NCI-H524 (cell line): ENCODE measurements at places on chromosomes 1 and 21.

DNA sequence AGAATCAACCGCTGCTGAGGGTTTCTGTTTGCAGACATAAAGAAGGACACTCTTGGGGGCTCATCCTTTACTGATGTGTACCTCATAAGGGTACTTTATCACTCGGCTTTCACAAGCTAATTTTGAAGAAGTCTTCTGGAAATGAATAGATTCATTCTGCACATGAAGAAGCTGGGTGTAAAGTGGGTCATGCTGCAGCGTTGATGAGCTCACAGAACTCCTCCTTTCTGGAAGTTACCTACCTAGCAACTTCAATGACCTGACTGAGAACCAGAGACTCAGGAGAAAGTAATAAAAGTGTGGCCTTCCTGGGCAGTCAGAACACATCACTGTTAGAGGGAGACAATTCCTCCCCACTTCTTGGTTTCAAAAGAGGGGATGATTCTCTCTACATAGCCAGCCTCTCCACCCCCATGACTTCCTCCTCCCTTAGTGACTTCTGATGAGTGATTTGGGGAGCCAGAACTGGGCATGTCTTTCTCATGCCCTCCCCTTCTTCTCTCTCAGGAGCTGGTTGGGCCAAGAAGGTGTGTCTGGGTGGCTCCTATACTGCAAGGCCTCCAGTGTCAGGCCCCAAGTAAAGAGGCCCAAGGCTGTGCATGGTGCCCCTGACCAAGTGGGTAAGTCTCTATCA is 27.0 kb downstream of the PCNX2 start:
- no peak for DNase-seq

DNA sequence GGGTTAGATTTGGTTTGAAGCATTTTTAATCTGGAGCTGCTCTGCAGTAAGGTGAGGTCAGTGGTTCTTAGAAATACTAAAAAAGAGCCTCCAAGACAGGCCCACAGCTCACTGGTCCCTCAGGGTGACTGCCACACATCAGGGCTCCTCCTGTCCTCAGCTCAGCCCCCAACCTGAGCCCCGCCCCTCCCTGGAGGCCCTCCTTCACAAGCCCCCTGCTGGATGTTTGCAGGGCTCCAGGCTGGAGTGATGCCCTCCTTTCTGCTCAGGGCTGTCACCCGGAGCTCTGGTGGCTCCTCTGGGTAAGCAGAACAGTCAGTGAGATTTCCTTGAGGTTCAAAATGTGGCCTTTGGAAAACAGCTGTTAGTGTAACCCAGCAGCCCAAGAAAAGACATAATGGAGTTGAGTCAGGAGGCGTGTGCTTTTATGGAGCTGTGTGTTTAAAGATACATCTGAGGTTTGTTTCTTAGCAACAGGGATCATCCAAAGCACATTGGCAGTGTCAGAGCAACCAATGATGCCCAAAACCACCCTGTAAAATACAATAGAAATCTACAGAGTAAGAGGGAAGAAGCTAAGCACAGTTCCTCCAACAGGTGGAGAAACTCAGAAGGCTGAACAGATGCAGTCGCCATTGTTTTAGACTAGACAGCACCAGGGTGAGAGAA is 21.4 kb downstream of the STUM start:
- peak; percentile 40 for DNase-seq

GRCh38 chr1:41588334-41588875 is 103.9 kb upstream of the EDN2 start:
- DNase-seq: no peak

- DNase-seq: no peak
These were observed 48.5 kb upstream of the ECE1 start for GRCh38 chr1:21338573-21339355.

GRCh38 chr1:14915356-14916054 is 238.0 kb upstream of the TMEM51 start:
- no peak for DNase-seq

GRCh38 chr1:29579821-29580425 is 343.6 kb downstream of the PTPRU start:
- no peak for DNase-seq

GRCh38 chr1:97304366-97304765 is 582.8 kb downstream of the PTBP2 start:
- DNase-seq: no peak
